ENCODE measurements at places on chromosomes 2 and 18.

DNA sequence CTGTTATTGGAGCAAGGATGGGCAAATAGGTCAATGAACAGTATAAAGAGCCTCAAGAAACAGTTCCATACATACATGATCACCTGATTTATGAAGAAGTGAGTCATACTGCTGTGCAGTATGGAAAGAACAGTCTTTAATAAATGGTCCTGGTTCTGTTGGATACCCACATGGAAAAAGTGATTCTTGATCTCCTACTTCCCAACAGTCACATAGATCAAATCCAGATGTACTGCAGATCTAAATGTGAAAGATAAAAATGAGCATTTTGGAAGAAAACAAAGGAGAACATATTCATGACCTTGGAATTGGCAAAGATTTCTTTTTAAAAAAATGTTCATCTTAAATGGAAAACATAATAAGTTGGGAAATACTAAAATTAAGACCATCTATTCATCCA, 75.8 kb downstream of the CCDC148 start:
- no peak for DNase-seq

- DNase-seq = no peak
These were observed 795.6 kb downstream of the CPS1 start for GRCh38 chr2:211351987-211352386.

GRCh38 chr2:196407675-196408264, 231.7 kb upstream of the CCDC150 start:
- DNase-seq = no peak

DNA sequence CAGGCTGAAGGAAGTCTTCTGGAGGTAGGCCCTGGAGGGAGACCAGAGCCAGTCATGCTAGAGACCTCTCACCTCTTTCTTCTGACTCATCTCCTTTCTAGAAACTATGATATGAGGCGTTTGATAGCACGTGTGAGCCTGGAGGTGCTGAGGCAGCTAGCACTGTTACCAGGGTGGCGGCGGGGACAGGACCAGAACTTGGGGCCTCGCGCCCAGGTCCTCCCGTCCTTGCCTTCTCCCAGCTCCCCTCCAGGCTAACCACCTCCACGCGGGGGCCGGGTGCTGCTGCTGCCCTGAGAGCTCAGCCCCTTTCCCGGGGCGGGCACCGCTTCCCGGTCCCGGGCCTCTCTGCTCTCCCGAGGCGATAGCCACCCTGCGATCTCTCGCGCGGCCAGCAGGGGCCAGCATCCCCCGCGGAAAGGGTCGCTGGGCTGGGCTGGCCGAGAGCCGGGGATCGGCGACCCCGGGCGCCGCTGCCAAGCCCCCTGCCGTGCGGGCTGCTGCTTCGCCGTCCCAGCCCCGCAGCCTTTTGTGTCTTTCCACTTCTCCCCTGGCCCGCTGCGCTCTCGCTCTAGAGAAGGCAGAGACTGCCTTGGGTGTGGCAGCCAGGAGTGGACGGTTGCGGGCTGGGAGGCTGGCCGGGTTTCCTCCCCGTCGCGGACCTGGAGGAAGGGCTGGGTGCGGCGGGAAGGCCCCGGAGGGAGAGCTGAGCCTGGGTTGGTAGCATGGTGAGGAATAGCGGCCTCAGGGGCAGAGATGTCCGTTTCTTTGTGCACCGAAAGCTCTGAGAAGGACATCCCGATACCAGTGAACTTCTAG, 49.1 kb downstream of the TMEM17 start:
- DNase-seq = peak; percentile 95

DNA sequence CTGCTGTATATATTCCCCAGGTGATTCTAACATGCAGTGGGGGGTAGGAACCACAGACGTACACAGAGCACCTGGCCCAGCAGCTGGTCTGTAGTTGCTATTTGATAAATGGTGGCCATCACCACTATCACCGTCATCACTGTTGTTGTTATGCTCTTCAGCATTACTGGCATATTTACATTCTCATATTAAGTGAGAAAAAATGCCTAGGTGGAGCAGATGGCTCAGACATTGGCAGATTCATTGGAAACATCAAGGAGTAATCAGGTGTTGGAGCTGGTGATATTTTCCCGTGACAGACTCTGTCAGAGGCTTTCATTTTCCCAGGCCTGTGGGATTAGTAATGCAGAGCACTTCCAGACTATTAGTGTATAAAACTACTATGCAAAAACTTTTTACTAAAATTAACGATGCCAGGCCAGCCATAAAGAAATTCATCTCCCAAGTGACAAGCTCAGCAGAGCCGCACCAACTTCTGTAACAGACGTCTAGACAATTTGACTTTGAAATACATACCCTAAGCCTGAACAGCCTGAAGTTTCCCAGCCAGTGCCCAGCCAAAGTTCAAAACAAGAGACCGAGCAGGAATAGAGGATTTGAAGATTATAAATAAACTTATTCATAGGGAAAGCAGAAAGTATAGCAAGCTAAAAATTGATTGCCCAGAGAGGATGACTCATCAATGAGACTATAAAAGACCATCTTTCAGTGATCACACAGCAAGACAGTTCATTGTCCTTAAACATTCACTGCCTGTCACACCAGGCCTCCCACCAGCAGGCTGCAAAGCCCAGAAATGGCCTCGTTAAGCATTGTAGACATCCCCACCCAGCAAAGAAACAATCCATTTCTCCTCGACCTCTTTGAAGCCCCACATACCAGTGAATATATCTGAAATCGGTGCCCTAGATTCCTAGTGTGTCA, 247.4 kb upstream of the CHAC2 start:
- DNase-seq = no peak

DNA sequence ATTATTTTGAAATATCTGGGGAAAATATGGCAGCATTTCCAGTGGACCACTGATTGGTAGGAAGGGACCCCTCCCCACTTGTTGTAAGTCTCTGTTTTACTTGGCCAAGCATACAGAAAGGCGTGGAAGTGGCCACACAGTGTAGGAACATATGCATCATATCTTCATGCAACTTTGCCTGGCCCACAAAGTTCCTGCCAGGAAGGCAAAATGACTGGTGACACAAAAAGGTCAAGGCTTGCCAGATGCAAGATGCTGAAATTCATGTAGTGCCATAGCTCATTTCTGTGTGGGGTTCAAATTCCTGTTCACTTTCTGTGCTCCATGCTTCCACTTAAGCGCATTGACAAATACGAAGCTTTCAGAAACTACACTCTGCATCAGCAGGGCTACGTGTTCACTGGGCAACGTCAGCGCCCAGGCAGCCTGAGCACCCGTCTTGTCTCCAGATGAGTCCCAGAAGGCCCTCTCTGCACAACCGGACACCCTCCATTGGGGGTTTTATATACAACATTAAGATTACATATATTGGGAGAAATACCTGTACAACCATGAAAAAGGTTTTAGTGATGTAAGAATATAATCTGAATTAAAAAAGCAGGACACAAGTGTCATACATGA, 3.6 kb downstream of the DYNC2LI1 start:
- DNase-seq = no peak

- no peak for DNase-seq
These were observed 221.1 kb downstream of the RDH14 start for GRCh38 chr2:18339326-18339725.

DNA sequence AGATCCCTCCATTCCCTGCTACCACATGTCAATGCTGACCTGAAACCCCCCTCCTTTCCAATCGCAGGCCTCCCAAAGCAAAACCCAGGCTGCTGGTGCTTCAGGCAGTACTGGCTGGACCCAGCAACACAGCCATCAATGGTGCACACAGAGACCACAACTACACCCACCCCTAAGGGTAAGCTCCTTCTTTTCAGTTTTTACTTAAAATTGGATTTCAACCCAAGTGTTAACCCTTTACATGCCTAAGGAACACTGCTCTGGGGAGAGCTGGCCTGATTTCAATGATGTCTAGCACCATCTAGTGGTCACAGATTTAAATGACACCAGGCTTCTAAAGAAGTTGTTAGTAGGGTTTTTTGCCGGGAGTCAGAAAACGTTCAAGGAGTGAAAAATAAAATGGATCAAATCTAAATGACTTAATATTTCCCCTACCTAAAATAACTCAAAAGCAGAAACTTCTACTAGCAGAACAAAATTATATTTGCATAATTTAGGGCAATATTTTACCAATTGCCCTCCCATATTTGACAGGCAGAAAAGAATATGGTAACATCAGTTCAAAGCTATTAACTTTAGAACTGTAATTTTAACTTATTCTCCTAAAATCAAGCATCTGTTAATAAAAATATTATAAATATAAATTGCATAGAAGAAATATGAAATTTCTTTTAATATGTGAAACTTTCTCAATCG, 24.6 kb downstream of the FECH start:
- no peak for DNase-seq

GRCh38 chr18:74613381-74613780, 15.7 kb downstream of the ZNF407 start:
- no peak for DNase-seq

- DNase-seq = no peak
These were observed 27.1 kb upstream of the CWC22 start for GRCh38 chr2:180033993-180034894.

DNA sequence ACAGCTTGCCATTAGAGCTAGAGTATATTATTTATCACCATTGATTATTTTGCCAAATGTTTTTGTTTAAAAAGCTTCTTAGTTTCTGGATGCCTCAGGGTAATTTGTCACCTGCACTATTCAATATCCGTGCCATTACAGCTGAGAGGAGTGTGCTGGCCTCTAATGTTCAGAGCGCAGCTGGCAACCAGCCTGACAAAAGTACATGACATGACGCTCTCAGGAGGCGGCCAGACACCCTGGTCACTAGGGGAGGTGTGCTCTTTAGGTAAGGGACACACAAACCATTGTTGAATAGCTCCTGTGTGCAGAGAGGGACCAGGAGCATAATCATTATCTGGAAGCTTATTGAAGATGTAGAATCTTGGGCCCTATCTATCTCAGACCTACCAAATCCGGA, 20.3 kb downstream of the LIMS1 start:
- DNase-seq = no peak

DNA sequence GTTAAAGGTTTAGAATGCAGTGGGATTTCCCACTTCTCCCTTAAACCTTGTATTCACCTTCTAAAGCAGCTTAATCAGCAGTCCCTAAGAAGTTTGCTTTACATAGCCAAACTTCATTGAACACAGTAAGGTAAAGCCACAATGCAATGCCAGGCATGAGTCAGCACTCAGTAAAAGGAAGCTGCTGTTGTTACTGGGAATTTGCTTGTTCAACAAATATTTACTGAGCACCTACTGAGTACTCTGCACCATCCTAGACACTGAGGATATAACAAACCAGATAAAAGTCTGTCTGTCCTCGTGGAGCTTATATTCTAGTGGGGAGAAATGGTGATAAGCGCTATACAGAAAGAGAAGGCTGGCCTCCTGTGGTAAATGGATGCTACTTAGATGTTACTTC, 162.7 kb downstream of the PKP4 start:
- no peak for DNase-seq

All from mesenteric fat pad (tissue), 1 donor.